Neural crest cell (in vitro differentiated cells): ENCODE measurements at places on chromosomes 2 and 18. TPM values are rescaled to one million over a fixed set of nuclear protein-coding genes. Genes with fewer than 3 reads are reported as not detected.

OLA1 gene
- total RNA-seq = 166 and 170 TPM in 2 replicates

DNA sequence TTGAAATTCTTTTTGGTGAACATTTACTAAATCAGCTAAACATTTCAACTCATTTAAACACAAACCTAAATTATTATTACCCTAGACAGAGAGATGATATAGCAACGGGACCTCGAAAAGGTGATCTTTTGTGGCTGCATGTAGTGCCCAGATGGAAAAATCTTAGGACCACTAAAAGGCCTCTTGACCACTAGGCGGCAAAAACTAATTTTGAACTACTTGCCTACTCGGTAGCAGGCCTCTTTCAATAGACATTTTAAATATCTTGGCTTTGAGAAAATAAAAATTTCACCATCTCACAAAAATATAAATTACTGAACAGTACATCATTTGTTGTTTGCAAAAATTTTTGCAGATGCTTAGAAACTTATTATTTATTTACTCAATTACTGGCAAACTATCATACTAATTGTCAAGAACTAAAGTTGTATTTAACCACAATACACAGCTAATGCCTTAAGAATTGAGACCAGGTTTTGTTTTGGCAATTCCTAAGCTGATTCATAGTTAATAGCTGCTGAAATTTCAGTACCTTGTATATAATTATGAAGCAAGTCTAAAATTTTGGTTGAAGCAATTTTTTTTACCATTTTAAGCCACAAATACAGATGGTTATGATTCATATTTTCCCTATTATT is 9.4 kb downstream of the COL3A1 start:
- H3K36me3 ChIP-seq = no peaks in the 10 kb centered on the region
- no peak overlapping the region for H3K4me3 ChIP-seq
- DNase-seq = no peak
- no peak overlapping the region for H3K27ac ChIP-seq
- peaks cover 9% of the 10 kb centered on the region for H3K4me1 ChIP-seq
- H3K27me3 ChIP-seq = no peaks in the 10 kb centered on the region

- H3K4me3 ChIP-seq = no peak overlapping the region
- no peaks in the 10 kb centered on the region for H3K36me3 ChIP-seq
- H3K27me3 ChIP-seq = peaks cover 27% of the 10 kb centered on the region
- peaks cover 6% of the 10 kb centered on the region for H3K4me1 ChIP-seq
- no peak overlapping the region for H3K27ac ChIP-seq
- peak; percentile 44 for DNase-seq
Observed at GRCh38 chr2:86372641-86373502, 35.4 kb upstream of the REEP1 start.

DNA sequence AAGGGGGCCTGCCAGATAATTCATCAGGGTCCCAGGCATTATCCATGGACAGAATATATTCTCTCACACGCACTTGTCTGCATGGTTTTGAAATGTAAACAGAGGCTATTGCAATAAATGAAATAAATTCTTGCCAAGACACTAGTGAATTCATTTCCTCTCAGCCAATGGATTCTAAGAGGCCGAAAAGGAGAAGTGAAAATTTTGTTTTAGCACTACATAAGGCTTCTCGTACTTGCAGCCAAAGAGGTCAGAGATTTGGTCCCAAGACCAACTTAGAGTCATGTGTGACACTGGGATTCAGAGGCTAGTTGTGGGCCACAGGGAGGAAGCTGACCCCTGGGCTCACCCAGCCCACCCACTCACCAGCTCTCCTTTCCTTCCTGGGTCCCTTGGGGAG is 184.1 kb upstream of the GLI2 start:
- DNase-seq = no peak
- H3K27ac ChIP-seq = no peak overlapping the region
- H3K36me3 ChIP-seq = no peaks in the 10 kb centered on the region
- H3K27me3 ChIP-seq = peaks cover 30% of the 10 kb centered on the region
- H3K4me1 ChIP-seq = peaks cover 20% of the 10 kb centered on the region

DNA sequence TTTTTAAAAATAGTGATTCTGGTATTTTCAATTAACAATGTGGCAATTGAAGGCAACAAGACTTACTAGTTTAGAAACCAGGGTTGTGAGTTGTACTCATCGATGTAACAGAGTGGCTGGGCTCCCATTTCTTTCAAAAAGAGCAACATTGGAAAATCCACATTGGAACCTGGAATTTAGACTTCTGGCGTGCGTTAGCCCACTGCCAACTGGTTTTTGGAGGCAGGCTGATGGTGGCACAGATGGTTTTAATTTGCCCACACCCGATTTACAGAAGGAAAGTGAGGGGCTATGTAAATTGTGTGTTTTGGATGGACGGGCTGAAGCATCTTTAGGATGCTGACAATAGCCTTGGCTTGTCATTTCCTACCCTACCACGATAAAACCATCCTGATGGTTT is 66.3 kb downstream of the TRPM8 start:
- H3K27me3 ChIP-seq = no peaks in the 10 kb centered on the region
- peaks cover 12% of the 10 kb centered on the region for H3K4me1 ChIP-seq
- H3K27ac ChIP-seq = no peak overlapping the region
- no peak for DNase-seq

BOK gene
- total RNA-seq = 6.9 and 8.7 TPM in 2 replicates

ERFE gene
- total RNA-seq = 2.6 and 2.8 TPM in 2 replicates

SFXN5 gene
- total RNA-seq = 21.8 and 23.3 TPM in 2 replicates

MROH2A gene
- total RNA-seq = not detected in 2 replicates

GRCh38 chr2:45631319-45631718 is 20.2 kb upstream of the PRKCE start:
- no peaks in the 10 kb centered on the region for H3K4me1 ChIP-seq
- H3K27me3 ChIP-seq = peaks cover 11% of the 10 kb centered on the region
- H3K36me3 ChIP-seq = no peaks in the 10 kb centered on the region
- H3K4me3 ChIP-seq = no peak overlapping the region

DNA sequence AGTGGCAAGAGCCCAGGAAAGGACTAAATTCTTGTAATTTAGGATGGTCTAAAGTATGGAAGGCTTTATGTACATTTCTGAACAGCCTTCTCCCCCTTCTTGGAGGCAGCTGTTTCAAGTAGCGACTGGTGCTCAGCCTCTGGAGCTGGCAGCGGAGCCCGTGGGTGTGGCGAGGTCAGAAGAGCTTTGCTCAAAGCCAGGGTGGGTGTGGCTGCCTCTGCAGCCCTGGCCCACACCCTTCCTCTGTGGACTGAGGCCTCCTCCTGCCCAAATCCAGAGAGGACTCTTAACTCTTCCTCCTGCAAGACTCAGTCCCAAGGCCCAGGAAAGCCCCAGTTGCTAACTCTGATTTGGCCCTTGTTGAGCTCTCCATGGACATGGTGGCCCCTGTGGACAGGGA is 202.1 kb upstream of the REV1 start:
- no peaks in the 10 kb centered on the region for H3K36me3 ChIP-seq
- no peak for DNase-seq
- H3K27me3 ChIP-seq = no peaks in the 10 kb centered on the region

TXNDC2 gene
- total RNA-seq = not detected in 2 replicates

TTC39C gene
- 23.0 and 23.5 TPM in 2 replicates for total RNA-seq

DNA sequence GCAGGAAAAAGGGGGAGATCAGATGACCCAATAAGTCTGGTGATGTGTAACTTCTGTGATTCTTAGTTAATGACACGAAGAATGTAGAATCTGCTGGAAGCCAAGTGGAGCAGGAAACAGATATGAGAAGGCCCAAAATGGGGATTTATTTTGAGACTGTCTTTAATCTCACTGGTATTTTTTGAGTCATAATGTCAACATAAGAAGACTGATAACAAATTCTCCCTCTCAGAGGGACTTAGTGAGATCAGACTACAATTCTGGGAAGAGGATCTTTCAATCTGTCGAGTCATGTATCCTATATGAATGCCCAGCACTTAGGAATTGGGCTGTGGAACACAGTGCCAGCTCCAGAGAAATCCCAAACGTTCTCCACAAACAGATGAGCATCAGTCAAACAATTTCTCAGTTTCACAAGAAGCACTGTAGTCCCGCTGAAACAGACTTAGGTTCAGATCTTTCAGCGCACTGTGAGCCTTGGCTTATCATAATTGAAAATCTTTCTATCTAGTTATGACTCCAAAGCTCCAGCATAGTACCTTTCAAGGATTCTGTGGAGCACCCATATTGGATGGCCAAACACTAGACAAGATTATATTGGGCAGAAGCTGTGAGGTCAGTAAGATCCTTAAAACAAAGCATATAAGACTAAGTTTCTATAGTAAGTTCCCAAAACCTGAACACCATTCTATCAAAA is 738.2 kb downstream of the LRP1B start:
- H3K4me3 ChIP-seq = no peak overlapping the region
- H3K36me3 ChIP-seq = no peaks in the 10 kb centered on the region
- no peaks in the 10 kb centered on the region for H3K27me3 ChIP-seq
- no peaks in the 10 kb centered on the region for H3K4me1 ChIP-seq

AQP12B gene
- total RNA-seq = not detected in 2 replicates

RAMP1 gene
- total RNA-seq = 0.58 and 0.91 TPM in 2 replicates

FBXO15 gene
- total RNA-seq = 1.7 and 2.7 TPM in 2 replicates

GCG gene
- total RNA-seq = 0.27 TPM in 1 of 2 replicates, not detected in the other

DNA sequence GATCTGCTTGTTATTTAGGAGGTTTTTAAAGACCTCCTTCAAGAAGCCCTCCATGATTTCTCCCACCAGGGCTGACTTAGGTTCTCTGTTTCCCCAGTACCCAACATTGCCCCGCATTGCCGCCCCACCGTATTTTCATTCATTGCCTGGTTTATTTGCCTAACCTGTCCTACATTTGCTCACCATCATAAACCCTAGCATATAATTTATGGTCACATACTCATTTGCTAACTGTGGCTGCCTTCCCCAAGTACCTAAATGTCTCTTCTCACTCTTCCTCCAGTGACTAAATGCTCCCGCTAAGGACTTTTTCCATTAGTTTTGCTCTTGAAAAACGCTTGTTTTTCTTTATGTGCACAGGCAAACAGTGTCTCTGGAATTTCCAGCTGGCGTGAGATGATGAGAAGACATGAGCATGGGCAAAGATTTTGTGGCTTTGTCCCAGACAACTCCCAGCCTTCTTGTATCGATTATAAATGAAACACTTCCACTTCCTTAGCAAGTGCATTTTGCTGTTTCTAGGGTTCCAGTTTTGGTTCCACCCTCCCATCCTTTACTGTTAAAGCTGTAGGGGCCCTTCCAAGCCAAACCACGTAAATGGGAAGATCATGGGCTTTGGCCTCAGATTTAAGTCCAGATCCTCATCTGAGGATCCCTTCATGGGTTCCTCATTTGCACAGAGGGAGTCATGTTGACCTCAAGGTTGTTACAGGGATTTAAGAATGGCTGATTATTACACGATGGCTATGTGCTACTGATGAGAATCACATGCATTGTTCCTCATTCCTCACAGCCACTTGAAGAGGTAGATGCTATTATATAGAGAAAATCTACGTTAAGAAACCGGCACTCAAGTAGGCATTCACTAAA is 21.0 kb upstream of the ARMC9 start:
- no peaks in the 10 kb centered on the region for H3K4me1 ChIP-seq
- H3K4me3 ChIP-seq = no peak overlapping the region
- H3K36me3 ChIP-seq = peaks cover 15% of the 10 kb centered on the region
- H3K27ac ChIP-seq = peak overlapping the region; percentile 10

DNA sequence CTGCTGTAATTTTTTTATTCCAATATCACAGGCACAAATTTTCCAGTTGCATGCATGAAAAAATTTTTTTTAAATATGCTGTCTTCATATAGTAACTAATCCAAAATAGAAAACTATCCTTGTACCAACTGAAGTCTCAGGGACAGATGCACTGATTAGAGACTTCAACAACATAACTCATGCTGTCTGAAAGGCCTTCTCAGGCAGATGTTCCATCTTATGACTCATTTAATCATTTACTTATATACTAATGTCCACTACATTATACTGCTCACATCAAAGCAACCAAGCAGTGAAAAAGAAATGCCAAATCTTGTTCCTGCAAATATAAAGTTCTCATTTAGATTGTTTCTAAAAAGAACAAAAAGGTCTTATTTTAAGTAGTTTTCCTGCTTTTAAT is 53.1 kb downstream of the OLA1 start:
- no peak for DNase-seq
- peaks cover 14% of the 10 kb centered on the region for H3K36me3 ChIP-seq
- peaks cover 12% of the 10 kb centered on the region for H3K4me1 ChIP-seq
- H3K27me3 ChIP-seq = no peaks in the 10 kb centered on the region
- no peak overlapping the region for H3K27ac ChIP-seq
- H3K4me3 ChIP-seq = no peak overlapping the region

DNA sequence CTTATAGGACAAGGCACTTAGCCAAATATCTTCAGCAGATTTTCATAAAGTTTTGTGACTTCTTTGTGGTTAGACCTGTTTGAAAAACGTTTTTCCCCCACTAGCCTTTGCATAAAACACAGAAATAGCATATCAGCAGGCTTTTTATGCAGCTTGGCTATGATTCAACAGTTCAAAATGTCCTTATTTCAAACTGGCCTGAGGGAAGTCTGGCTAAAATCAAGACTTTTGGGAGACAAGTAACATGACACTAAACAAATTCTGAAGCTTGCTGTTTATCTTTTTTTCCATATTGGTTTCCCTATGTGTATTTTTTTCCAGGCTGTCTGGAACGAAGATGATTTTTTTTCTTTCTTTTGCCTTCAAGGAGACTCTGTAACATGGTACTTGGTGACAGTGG is 95.1 kb upstream of the L3MBTL4 start:
- H3K4me1 ChIP-seq = no peaks in the 10 kb centered on the region
- H3K27me3 ChIP-seq = no peaks in the 10 kb centered on the region
- no peak for DNase-seq

IL36B gene
- total RNA-seq = not detected in 2 replicates

DNA sequence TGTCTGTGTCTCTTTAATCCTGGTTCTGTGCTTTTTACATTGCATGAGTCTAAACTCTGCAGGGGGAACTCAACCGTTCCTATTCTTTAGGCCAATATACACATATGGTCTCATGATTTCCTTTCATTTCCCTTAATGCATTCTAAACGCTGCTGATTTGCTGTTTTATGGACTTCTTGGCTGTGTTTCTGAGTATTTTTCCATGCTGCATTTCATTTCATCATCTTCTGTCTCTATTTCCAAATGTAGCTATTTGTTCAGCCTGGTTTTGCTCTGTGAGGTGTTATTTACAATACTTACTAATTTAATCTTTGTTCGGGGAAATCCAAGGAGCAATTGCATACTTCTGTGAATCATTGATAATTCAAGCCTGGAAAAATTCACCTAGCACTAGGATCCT is 897.2 kb downstream of the TSN start:
- no peak for DNase-seq
- H3K4me3 ChIP-seq = no peak overlapping the region
- no peak overlapping the region for H3K27ac ChIP-seq
- H3K4me1 ChIP-seq = no peaks in the 10 kb centered on the region
- no peaks in the 10 kb centered on the region for H3K27me3 ChIP-seq
- H3K36me3 ChIP-seq = no peaks in the 10 kb centered on the region

GRCh38 chr18:41226186-41226585 is 728.8 kb upstream of the PIK3C3 start:
- no peaks in the 10 kb centered on the region for H3K36me3 ChIP-seq
- no peaks in the 10 kb centered on the region for H3K27me3 ChIP-seq
- no peak for DNase-seq
- H3K4me3 ChIP-seq = no peak overlapping the region
- H3K4me1 ChIP-seq = no peaks in the 10 kb centered on the region

NDUFAF7 gene
- 21.9 and 25.1 TPM in 2 replicates for total RNA-seq

XDH gene
- 0.75 and 1.5 TPM in 2 replicates for total RNA-seq
